Retina (tissue), 1 donor: ENCODE measurements at places on chromosomes 4 and X.

- no peak for DNase-seq
Measured at GRCh38 chr4:159145318-159145991, 42.6 kb downstream of the RAPGEF2 start.

GRCh38 chr4:142091691-142092182 lies 455.4 kb downstream of the IL15 start:
- no peak for DNase-seq

DNA sequence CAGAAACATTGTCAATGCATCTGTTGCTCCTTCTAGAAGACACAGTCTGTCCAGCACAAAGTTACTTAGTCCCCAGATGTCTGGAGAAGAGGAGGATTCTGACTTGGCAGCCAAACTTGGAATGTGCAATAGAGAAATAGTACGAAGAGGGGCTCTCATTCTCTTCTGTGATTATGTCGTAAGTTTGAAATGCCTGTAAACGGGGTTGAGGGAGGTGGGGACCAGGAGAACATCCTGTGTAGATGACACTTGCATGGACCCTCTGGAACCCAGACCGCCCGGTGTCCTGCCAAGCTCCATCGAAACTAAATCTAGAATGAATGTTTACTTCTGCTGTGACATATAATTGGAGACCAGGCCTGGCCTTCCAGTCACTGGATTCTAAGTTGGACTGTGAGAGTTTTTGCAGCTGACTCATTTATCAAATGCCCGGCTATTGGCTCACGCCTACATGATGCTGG lies 45.0 kb upstream of the MSANTD1 start:
- no peak for DNase-seq

DNA sequence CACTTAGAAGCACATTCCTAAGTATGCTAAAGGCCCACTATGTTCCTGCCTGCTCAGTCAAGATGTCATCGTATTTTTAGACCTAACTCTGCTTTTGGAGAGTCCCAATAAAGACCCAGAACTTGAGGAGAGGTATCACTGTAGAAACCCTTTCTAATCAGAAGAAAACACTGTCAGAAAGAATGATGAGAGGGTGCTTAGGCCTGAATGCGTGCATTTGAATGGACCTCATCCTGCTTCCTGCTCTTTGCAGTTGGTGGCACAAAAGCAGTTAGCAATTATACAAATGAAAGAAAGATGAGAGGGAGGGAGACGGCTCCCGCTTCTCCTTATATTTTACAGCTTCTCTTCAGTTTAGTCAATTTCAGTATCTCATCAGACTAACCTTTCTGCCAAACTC lies 987.2 kb downstream of the CCSER1 start:
- no peak for DNase-seq

- DNase-seq = no peak
Measured at GRCh38 chr4:3410401-3411135, 31.2 kb upstream of the HGFAC start.

- DNase-seq = no peak
Measured at GRCh38 chr4:169617306-169617705, 3.1 kb upstream of the CLCN3 start.

GRCh38 chrX:7603387-7603786 lies 239.6 kb upstream of the VCX start:
- no peak for DNase-seq
